ENCODE measurements at places on chromosomes 5 and 9. TPM values are rescaled to one million over a fixed set of nuclear protein-coding genes. Genes with fewer than 3 reads are reported as not detected.
A peak's percentile ranks its signal among the peaks of the same experiment; 100 is the strongest.

PCSK5 gene
- total RNA-seq: 8.1 TPM

ACOT12 gene
- 0.41 TPM for total RNA-seq

NTRK2 gene
- 2.1 TPM for total RNA-seq

TLR4 gene
- total RNA-seq: 10.5 TPM

FBLL1 gene
- total RNA-seq: 2.1 TPM

TMEM252 gene
- total RNA-seq: not detected

CACFD1 gene
- 13.4 TPM for total RNA-seq

GRCh38 chr5:140182803-140183367 lies 7.9 kb downstream of the CYSTM1 start:
- peak; percentile 77 for DNase-seq

DNA sequence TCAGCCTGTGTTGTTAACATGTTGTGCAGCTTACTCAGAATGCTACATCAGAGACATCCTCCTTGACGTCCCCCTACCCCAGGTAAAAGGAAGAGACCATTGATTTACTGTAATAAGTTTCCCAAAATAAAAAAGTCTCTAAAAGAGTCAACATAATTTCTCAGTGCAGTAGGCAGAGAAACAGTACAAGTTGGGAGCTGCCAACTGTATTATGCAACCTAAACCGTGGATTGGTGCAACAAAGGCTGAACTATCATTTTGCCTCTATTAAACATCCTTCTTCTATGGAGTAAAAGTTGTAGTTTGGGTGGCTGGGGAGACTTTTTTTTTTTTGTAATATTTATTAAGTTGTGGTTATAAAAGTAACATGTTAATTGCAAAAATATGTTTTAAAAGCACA lies 208.0 kb downstream of the NR3C1 start:
- no peak for DNase-seq

DNA sequence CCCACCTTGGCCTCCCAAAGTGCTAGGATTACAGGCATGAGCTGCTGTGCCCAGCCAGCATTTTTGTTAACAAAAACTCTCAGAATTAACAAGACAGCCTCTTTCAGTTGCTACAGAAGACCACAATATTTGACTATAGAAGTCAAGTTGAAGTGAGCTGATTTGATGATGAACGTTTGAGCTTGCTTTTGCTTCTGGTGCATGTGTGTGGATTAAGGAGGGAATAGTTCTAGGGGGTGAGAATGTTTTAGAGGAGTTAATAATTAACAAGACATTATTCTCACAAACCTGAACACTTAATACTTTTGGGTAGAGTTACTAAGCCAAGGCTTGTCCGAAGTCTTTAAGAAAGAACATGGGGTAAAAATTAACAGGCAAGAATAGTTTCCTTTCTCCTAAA lies 191.6 kb downstream of the TENT4A start:
- DNase-seq: no peak

- no peak for DNase-seq
Observed at GRCh38 chr5:66713998-66714397, 117.8 kb downstream of the MAST4 start.

GRCh38 chr9:127886401-127886972 lies 9.0 kb upstream of the AK1 start:
- no peak for DNase-seq

DNA sequence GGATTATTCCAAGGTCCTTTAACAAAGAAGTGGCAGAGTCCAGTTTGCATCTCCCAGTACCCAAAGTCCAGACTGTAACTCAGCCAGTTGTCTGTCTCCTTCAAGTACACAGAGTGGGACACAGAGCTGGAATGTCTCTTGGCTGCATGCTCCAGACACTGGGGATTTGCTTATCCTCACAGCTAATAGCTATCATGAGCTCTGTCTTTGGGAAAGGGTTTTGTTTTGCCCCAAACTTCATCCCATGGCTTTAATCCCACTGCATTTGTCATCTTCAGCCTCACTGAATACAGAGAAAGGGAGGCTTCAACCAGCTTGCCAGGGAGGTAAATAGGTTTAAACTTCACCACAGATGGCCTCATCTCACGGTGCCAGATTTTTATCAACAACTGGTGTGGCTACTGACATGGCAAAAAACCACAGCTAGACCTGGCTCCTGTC lies 412.2 kb upstream of the SLC24A2 start:
- no peak for DNase-seq

GRCh38 chr9:89020754-89021153 lies 29.5 kb downstream of the S1PR3 start:
- no peak for DNase-seq

- DNase-seq: peak; percentile 45
Observed at GRCh38 chr9:135591506-135592330, 30.2 kb downstream of the PAEP start.

- no peak for DNase-seq
Observed at GRCh38 chr5:180289966-180290365, 1.9 kb downstream of the MAPK9 start.

DNA sequence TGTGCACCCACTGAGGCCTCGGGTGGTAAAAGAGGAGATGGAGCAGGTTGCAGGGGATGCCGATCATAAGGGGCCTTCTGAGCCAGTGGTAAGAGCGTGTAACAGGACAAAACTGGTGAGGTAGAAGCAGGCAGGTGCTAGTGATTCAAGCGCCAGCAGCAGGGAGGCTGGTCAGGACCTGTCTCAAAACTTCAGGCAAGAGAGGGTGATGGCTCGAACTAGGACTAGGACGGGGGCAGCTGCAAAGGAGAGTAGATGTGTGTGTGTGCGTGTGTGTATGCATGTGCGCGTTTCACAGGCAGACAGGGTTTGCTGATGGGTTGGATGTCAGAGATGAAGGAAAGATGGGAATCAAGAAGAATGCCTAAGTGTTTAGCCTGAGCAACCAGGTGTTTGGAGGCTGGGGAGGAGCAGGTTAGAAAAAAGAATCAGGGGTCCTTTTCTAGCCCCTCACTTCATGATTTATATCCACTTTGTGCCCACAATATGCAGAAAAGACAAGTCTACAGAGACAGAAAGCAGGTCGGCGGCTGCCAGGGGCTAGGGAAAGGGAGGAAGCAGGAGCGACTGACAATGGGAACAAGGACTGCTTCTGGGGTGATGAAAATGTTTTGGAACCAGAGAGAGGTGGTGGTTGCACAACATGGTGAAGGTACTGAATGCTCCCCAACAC lies 15.2 kb downstream of the HRH2 start:
- DNase-seq: no peak
